Stimulated activated CD4-positive, alpha-beta T cell treated with anti-CD3 and anti-CD28 coated beads, Interleukin-1b, Interleukin-23, amount 100 ng/mL, for 48 hours (primary cell): ENCODE measurements at places on chromosomes 2 and 18.

- no peak for DNase-seq
These were observed 54.8 kb downstream of the RTP5 start for GRCh38 chr2:241924069-241924908.

GRCh38 chr2:23378496-23378895 is 6.5 kb upstream of the KLHL29 start:
- DNase-seq = no peak

DNA sequence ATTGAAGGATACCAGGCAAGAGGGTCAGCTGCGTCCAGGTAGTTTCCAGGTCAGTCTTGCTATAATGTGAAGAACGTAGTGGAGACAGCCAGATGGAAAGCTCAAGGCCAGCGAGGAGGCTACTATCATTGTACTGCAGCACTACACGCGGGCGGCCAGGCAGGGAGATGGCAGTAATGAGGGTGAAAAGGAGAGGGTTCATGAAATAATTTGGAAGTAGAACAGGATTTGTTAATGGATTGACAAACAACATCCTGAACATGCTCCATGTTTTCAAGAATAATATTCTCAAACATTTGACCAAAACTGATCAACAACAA is 17.1 kb downstream of the SPIRE1 start:
- DNase-seq = no peak

- no peak for DNase-seq
These were observed 30.6 kb downstream of the SEPTIN10 start for GRCh38 chr2:109582928-109583895.

DNA sequence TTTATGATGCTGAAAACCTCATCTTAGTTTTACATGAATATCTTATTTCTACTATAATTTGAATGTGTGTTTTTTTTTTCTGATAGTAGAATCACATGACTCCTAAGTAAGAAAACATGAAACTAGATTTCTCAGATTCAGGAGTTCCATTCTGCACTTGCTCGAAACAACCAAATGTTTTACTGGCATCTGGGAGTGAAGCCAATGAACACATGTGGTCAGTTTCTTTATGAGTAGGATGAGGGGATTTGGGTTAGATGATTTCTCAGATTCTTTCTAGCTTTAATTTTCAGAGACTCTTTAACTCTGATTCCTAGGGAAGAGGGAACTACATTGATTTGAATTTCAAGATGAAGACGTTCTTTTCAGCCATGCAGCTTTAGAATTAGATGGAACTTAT is 225.0 kb upstream of the NT5C1B start:
- no peak for DNase-seq

- no peak for DNase-seq
These were observed 199.0 kb upstream of the STK17B start for GRCh38 chr2:196370381-196370780.

DNA sequence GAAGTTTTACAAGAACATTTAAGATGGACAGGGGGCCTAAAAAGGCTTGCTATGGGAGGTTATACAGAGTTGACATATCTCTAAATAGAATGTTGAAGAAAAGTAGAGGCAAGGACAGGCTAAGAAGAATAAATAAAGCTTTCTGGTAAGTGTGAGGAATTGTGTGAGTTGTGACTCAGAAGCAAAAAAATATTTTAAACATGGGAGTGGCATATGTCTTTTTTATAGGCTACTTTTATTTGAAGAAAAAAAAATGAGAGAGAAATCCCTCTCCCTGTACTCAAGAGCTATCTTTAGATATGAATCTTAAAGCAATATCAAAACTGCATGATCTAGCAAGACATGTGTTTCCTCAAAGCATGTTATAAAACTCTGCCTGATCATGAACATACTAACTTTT is 41.1 kb downstream of the RAB3GAP1 start:
- no peak for DNase-seq

DNA sequence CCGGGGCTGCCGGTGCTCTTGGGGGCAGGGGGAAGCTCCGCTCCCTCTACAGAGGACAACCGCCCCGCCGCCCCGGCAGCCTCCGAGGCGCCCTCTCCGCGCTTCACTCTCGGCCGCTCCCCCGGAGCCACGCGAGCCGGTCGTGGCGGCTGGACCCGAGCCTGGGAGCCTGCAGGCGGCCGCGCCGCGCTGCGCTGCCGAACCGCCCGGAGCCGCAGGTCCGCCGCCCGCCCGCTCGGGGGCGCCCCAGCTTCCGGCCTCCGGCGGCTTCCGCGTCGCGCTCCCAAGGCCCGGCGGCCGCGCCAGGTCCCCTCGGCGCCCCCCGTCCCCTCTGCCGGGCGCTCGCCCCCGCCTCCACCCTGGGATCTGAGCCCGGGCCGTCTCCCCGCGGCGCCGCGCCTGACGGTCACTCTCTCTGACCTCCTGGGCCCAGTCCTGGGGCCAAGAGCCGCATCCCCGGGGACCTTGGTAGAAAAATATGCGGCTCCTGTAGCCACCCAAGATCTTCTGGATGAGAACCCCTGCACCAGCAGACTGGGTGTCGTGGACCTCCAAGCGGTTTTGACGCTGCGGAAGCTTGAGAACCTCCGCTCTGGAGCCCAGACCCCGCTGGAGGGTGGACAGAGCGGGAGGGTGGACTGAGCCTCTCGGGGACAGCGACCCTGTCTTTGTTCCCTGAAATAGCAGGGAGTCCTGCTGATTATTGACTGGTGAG is 44.3 kb downstream of the SERTAD2 start:
- DNase-seq = peak; percentile 53

DNA sequence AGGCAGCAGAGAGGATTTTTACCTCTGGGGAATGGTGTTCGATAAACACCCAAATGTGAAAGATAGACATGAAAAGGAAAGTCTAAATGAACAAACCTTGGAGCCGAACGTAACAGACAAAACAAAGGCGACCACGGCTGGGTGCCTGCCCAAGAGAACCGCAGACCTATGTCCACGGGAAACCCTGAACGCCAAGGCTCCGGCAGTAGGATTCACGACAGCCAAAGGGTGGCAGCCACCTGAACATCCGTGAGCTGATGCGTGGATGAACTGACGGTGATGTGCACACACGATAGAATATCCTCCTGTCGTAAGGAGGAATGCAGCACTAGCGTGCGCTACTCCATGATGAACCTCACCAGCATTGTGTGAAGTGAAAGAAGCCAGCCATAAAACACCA is 85.6 kb downstream of the MBP start:
- DNase-seq = no peak

DNA sequence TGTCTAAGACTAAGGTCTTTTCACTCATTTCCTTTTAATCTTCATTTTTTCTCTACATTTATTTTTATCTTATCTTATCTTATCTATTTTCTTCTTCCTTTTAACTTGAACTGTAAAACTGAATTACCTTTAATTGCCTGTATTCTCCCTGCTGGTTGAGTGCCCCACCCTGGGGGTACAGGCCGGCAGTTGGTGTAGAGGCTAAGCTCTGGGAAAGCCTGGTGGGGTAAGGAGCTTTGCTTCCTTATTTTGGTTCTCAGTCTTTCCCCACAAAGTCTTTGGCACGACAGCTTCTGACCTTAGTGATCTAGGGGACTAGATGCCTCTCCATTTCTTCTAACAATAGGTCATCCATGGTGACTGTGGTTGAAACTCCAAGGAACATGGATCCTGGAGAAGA is 26.8 kb upstream of the HAAO start:
- DNase-seq = no peak

DNA sequence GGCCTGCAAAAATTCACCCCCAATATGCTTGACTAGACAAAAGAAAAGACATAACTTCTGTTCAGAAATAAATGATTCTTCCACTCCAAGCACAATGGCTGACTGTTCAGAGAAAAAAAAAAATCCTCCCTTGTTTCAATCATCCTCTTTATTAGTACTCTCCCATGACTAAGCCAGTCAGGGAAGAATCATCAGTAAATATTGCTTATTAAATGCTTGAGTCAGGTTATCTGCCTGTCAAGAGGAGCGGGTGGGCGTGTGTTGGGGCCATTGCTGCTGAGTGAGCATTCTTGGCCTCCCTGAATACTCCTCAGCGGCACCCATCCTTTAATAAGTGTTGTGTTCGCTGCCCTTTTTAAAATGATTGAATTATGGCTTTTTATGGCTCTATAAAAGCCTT is 1334.8 kb upstream of the CELF4 start:
- no peak for DNase-seq

DNA sequence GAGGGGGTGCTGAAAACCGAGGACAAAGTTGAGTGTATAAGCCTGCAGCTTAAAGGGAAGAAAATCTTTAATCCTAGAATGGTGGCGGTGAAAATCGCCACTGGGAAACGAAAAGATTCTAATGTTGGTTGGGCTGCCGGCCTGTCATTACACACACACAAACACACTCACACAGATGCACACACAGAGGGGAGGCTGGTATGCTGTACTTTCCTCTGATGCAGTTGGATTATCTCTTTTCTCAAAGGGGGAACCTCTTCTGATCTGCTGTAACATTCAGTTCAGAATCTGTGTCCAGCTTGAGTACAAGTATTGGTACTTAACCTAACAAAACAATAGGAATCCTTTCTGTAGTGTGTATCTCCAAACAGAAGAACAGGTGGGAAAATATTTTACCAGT is 39.0 kb downstream of the ANXA4 start:
- no peak for DNase-seq

GRCh38 chr2:203646961-203647360 is 59.5 kb upstream of the CD28 start:
- DNase-seq = no peak

DNA sequence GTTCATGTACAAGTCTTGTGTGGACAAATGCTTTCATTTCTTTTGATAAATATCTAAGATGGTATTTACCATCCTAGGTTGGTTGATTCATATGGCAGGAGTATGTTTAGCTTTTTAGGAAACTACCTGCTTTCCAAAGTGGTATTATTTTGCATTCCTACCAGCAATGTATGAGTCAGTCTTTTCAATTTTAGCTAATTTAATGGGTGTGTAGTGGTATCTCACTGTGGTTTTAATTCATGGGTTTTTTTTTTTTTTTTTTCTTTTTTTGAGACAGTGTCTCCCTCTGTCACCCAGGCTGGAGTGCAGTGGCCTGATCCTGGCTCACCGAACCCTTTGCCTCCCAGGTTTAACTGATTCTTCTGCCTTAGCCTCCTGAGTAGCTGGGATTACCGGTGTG is 4.2 kb downstream of the ZNF512 start:
- DNase-seq = peak; percentile 7

DNA sequence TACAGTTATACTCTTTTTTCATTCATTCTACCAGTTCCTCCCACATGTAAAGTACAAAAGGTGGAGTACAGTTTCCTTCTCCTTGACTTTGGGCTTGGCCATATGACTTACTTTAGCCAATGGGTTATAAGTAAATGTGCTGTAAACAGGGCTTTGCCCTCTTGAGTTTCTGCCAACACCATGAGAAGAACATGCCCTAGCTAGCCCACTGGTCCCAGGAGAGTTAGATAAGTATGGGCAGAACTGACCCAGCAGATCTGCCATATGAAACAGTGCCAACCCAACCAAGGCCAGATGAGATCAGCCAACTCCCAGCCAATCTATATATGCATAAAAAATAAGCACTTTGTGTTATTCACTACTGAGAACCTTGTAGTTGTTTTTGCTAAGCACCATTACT is 25.5 kb downstream of the ZC3H8 start:
- no peak for DNase-seq

DNA sequence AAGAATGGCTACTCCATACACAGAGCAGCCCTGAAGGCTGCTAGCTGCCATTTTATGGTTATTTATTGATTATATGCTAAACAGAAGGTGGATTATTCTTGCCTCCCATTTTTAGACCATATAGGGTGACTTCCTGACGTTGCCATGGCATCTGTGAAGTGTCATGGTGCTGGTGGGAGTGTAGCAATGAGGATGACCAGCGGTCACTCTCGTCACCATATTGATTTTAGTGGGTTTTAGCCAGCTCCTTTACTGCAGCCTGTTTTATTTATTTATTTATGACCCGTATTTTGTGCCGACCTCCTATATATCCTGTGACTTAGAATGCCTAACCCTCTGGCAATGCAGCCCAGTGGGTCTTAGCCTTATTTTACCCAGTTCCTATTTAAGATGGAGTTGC is 553.9 kb downstream of the TNS1 start:
- no peak for DNase-seq

- no peak for DNase-seq
These were observed 995.6 kb upstream of the FANCL start for GRCh38 chr2:59236723-59237122.

GRCh38 chr2:45177870-45178269 is 168.6 kb upstream of the SIX2 start:
- no peak for DNase-seq

DNA sequence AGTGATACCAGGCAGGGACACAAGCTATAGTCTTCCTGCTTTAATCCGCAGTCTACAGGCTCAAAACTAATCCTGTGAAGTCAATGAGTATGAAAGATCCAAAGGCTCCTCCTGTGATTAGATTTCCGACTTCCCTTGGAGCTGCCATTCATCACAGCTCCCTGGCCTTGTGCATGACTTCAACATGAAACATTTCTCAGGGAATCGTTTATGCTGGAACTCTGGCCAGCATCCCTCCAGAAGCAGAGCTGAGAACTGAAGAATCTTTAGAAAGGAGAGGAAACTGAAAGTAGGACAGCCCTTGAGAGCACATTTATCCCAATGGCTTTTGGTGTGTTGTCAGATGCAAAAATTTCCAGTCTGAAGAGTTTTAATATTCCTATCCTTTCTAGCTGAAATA is 84.3 kb upstream of the SESTD1 start:
- DNase-seq = no peak

DNA sequence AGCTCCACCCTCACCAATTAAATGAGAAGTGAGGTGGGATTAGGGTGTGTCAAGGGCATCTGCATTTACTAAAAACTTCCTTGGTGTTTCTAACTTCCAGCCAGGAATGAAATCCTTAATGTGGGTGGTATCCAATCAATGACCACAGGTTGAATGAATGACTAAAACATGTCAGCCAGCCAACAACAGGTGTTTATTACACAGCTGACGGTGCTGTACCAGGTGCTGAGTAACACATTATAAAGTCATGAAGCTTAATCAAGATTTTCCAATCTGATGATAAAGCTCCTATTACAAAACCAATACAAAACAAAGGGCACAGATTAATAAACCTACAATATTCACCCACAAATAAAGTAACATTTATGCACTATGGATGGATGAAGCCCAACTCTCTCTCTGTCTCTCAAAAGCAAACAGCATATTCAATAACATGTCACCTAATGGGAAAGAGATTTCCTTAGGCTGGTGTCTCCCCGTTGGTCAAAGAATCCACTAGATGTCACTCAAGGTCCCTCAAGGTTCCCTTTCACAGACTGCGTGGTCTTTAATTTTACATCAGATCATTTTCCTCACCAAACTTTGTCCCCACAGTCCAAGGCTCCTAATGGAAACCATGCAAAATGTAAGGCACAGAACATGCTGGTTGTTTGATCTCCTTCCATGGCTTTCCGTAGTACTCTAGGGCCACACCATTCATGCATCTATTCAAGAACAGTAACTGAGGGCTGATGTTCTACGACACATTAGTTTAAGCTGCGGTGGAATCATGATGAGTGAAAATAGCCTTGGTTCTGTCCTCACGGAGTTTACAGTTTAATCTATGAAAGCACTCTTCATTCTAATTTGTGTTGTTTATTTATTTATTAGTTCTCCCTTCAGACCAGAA is 6.4 kb upstream of the PTPN4 start:
- DNase-seq = no peak

DNA sequence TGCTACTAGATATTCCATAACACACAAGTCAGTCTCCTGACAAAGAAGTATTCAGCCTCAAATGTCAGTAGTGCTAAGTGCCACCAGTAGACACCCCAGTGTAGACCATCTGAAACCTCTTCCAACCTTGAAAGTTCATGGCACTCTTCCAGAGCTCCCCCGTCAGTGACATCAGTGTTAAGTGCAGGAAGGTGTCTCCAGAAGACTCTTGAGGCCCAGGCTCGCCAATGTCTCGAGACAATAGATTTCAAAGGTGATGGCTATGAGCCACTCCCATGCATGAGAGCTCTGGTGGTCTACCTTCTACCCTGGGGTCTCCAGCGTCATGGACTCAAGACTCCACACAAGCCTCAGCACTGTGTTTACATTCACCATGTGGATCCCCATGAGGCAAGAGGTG is 183.8 kb downstream of the SMAD2 start:
- DNase-seq = no peak
